ENCODE measurements at places on chromosomes 13 and 19.

GRCh38 chr13:19239114-19239860 is 57.7 kb upstream of the TUBA3C start:
- DNase-seq, result no peak

- DNase-seq, result no peak
These were observed 61.3 kb downstream of the DCLK1 start for GRCh38 chr13:36069881-36070366.

GRCh38 chr19:51594774-51595109 is 23.7 kb downstream of the ZNF175 start:
- no peak for DNase-seq

GRCh38 chr13:111319998-111320911 is at the start of gene TEX29:
TSS of gene TEX29 (plus strand) at chr13:111320642. CDS start at chr13:111320891, 249 bp downstream.
- DNase-seq, result no peak

GRCh38 chr13:109346060-109346459 is 440.3 kb downstream of the IRS2 start:
- DNase-seq, result no peak

DNA sequence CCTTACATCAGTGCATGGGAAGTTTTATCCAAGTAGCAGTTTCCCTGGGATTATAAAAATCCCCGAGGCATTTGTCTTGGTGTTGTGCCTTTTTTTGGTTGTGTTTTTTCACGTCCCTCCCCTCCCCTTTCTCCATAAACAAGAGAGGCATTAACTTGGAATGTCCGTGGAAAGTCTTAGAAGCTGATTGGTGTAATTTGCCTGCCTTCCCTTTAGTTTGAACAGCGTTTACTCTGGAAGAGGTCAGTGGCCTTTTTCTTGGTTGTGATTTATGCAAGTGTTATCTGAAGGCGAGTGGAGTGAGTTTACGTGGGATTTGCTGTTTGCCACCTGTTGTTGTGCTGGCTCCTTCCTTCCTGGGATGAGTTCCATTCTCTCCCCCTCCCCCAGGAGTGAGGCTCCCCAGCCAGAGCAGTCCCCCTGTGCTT is 7.2 kb downstream of the ACTN4 start:
- DNase-seq, result no peak

DNA sequence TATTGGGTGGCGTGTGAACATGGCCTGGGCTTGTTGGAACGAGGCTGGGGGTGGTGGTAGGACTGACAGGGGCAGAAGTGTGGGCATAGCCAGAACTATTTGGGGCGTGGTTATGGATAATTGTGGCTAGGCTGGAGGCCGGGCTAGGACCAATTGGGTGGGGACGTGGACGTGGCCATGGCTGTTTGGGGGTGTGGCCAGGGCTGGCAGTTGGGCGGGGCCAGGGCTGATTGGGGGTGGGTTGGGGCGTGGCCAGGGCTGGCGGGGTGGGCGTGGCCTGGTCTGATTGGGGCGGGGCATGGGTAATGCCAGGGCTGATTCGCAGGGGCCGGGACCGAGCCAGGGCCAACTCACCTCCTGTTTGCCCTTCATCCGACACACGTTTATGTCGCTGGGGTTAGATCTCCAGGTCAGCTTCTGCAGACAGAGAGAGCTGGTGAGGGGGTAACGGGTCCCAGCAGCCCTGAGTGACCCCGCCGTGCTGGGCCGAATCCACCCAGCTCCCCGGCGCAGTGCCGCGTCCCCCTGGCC is 2.8 kb downstream of the SEMA6B start:
- peak; percentile 48 for DNase-seq

DNA sequence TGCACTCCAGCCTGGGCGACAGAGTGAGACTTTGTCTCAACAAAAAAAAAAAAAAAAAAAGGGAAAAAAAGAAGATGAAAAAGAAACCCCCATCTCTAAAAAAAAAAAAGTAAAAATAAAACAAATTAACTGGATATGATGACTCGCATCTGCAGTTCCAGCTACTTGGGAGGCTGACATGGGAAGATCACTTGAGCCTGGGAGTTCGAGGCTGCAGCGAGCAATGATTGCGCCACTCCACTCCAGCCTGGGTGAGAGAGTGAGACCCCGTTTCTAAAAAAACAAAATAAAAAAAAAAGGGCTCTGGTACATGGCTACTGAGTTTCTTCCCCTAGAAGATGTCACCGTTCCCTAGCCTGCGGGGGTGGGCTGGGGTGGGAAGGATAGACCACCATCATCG is 2.4 kb upstream of the CATSPERG start:
- no peak for DNase-seq

GRCh38 chr13:50126263-50126992 is 111.2 kb downstream of the KCNRG start:
- peak; percentile 48 for DNase-seq

DNA sequence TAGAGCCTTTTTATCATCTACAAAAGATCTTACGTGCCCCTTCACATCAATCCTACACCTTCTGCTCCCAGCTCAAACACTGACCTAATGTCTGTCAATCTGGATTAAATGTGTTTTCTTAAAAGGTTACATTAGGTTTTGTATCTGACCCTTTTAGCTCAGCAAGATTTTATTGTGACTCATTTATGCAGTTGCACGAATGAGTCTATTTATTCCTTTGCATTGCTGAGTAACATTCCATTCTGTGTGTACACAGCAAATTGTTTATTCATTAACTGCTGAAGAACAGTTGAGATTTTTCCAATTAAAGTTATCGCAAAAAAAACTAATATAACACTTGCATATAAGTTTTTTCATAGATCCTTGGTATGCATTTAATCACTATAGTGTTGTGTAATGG is 253.9 kb upstream of the GPC6 start:
- no peak for DNase-seq

DNA sequence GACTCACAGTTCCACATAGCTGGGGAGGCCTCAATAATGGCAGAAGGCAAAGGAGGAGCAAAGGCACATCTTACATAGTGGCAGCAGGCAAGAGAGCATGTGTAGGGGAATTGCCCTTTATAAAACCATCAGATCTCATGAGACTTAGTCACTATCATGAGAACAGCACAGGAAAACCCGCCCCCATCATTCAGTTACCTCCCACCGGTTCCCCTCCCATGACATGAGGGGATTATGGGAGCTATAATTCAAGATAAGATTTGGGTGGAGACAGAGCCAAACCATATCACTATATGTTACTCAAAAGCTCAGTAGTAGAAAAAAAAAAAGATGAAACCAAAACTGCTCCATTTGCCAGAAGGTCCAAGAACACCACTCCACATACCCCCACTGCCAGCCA is 58.5 kb downstream of the DNAJC15 start:
- DNase-seq, result no peak

DNA sequence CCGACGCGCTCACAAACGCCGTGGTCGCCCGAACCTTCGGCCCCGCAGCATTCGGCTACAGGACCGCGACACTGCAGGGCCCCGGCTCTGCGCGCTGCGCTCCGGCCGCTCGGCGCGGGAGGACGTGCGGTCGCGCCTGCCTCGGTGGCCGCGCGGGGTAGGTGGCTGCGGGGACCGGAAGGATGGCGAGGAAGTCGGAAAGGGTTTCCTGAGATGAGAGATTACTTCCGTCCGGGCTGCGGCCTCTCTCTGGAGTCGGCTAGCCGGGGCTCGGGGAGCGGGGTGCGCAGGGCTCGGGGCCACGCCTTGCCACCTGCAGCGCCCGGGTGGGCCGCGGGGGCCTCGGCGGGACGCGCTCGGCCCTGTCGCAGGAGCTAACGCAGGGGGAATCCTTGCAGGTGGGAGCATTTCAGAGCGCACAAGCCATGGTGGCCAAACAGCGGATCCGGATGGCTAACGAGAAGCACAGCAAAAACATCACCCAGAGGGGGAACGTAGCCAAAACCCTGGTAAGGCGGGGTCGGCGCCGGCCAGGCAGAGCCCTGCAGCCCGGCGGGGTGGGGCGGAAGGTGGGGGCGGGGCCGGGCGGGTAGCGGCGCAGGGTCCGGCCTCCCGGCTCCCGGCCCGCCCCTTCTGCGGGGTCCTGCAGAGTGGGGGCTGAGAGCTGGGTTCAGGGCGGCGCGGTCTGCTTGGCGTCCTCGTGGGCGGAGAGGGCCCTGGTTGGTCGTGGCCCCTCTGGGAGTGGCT is at the start of gene SERP2:
SERP2 (plus strand) TSS at position 224 of the 747 bp plus-strand sequence; CDS start at position 426, 202 bp downstream.
- DNase-seq, result peak; percentile 84

DNA sequence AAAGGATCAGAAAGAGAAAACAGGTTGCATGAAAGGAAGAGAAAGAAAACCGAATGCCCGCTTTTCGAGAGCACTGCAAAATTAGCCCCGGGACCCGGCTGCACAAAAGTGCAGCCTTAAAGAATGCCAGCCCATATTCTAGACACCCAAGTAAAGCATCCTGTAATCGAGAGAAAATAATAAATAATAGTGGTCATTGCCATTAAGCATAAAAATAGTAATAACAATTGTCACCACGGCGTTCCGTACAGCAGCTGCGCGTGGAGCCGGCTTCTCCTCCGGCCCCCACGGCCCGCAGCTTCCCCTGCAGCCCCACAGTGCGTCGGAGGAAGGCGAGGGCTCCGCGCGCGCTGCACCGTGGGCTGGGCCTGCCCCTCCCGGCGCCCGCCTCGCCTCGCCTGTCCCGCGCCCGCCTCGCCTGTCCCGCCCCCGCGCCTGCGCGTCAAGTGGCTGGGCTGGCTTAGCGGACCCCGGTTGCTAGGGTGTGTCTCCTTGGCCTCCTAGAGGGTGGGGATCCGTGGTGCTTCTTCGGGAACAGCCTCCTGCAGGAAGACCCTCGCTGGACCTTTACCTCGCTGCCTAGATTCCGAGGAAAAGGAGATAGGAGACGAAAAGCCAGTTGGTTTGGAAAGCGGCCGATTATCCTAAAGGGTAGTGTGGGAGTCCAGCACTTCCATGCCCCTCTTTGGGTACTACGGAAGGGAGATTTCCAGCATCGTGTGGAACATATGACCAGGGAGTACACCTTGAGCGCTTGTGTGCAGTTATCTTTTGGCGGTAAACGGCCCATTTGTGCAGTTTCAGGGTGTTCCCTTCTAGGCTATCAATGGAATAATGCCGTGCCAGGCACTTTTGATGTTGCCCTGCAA is at the start of gene LRRC63:
LRRC63 (plus strand) TSS at position 446 of the 869 bp plus-strand sequence. CDS start 1,107 bp downstream, outside the sequence.
- DNase-seq, result peak; percentile 87

GRCh38 chr13:73991384-73991783 is 142.8 kb downstream of the KLF12 start:
- DNase-seq, result no peak

GRCh38 chr13:74778946-74779345 is 644.7 kb upstream of the KLF12 start:
- no peak for DNase-seq

DNA sequence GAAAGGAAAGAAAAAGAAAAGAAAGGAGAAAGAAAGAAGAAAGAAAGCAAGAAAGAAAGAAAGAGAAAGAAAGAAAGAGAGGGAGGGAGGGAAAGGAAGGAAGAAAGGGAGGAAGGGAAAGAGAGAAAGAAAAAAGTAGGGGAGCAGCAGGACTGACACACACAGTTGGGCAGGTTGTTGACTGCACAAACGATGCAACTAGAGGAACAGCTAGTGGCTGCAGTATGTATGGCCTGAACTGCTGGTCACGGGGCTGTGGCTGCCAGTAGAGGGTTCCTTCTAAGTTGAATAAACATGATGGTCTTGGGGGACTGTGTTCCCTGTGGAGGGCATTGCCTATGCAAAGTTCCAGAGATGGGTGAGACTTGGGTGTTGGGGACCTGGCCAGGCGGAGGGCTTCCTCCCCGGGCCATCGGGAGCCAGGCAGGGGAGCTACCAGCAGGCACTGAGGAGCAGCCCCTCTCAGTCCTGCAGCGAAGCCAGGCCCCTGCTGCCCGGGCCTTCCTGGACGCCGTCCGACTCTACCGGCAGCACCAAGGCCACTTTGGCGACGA is 16.7 kb upstream of the COLGALT1 start:
- DNase-seq, result no peak

DNA sequence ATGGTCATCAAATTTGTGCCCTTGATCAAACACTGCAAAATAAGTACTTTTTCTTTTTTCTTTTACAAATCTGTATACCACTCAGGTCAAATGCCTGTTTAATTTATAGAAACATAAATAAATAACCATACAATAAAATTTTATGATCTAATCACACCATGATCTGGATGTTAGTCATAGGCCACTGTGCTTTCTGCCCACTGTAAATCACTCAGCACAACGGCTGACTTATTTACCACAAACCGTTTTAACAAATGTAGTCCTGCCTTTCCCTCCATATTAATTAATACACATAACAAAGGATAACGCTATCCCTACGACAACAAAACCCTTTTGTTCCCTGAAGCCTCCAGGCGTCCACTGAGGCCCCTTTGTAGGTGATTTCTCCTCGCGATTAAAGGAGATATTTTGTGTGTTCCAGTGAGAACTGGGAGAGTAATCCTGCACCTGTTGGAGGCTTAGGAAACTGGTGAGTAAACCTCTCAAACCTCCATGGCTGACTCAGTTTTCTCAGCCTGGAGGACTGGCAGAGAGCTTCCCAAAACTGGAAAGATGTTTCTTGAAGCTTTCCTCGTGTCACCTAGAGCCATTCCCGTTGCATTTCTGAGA is 477.1 kb upstream of the SGCG start:
- DNase-seq, result no peak

GRCh38 chr19:19550972-19551852 is 13.1 kb downstream of the CILP2 start:
- DNase-seq, result peak; percentile 32

DNA sequence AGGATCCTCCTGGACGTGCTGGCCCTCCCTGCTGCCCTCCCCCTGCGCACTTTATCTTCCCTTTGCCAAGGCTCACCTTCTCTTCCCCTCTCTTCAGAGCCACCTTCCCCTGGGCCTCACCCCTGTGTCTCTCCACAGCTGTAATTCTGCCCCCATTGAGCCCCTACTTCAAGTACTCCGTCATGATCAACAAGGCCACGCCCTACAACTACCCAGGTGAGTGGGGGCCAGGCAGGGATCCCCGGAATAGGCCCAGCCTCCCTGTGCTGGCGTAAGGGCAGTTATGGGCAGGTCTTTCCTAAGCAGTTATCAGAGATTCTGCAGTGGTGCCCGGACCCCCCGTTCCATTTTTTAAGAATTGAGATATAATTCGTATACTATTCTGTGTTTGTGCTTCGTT is 3.1 kb downstream of the NDUFA3 start:
- DNase-seq, result no peak

DNA sequence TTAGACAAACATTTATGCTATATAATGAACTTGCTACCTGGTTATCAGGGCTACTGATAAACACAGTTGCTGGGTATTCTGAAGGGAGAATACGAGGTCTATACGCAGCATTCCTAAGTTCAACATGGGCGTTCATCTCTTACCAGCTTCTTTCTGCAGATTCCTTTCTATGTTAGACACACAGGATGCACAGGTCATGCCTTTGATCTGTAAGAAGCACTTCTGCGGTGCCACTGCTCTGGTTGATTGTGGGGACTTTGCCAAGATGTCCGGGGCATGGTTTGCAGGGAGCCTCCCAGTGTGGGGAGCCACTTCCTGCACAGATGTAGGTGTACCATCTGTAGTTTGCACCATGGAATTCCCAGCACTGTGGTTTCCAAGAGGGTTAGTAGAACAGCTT is 40.9 kb downstream of the ATP7B start:
- DNase-seq, result no peak

- DNase-seq, result no peak
These were observed 941.3 kb upstream of the SLITRK1 start for GRCh38 chr13:84823528-84823927.

DNA sequence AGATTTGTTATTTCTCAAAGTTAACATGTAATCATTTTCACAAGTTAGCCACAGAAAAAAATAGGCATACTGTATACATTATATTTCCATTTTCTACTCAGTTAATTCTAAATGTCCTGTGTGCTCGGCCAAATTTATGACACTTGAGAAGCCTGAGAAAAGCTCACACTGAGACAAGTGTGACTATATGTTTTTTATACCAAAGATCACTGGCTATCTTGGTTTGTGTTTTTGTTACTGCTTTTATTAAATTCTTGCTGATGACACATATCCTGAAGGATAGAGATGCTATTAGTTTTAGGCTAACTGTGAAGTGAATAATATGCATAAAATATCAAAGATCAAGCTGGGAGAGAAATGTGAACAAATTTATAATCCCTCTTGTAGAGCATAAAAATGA is 49.3 kb upstream of the IL17D start:
- no peak for DNase-seq

All from neural progenitor cell (in vitro differentiated cells).